ENCODE measurements at places on chromosomes 7 and 10. TPM values are rescaled to one million over a fixed set of nuclear protein-coding genes. Genes with fewer than 3 reads are reported as not detected.

Gene ACHE
- 0.20 TPM for total RNA-seq

Gene TCF7L2
- total RNA-seq = 1.8 TPM

Gene GAD2
- total RNA-seq = not detected

Gene GIMAP2
- 95.1 TPM for total RNA-seq

Gene CDHR3
- total RNA-seq = 38.2 TPM

Gene GIMAP5
- total RNA-seq = 37.4 TPM

Gene TAS2R40
- total RNA-seq = not detected

Gene SPDYE9
- total RNA-seq = not detected

Gene MMP21
- 0.59 TPM for total RNA-seq

Gene PKD1L1
- 0.17 TPM for total RNA-seq

Gene HYAL4
- not detected for total RNA-seq

Gene FAM25A
- not detected for total RNA-seq

Gene PIP
- total RNA-seq = not detected

Gene KEL
- 1.1 TPM for total RNA-seq

Gene SEMA3A
- total RNA-seq = not detected

Gene ADCY1
- total RNA-seq = not detected

Gene UNCX
- total RNA-seq = not detected

Gene ST8SIA6
- total RNA-seq = 10.8 TPM

Gene ADAM12
- total RNA-seq = 3.8 TPM

Gene NEUROG3
- total RNA-seq = not detected

Gene TAS2R38
- total RNA-seq = not detected

Gene GNGT1
- not detected for total RNA-seq

Gene SLC26A5
- not detected for total RNA-seq

Gene SDK1
- 0.47 TPM for total RNA-seq

Gene FKBP9
- not detected for total RNA-seq

Gene STAG3
- total RNA-seq = 6.2 TPM

Gene SHTN1
- 2.4 TPM for total RNA-seq

Gene SPAM1
- not detected for total RNA-seq

Gene CALML5
- not detected for total RNA-seq

Gene MACC1
- 1.0 TPM for total RNA-seq

Gene CYP2C19
- not detected for total RNA-seq

Gene STK31
- 0.44 TPM for total RNA-seq

Gene ITGA8
- not detected for total RNA-seq

Gene MOGAT3
- total RNA-seq = not detected

Gene AGAP5
- 9.8 TPM for total RNA-seq

Gene KIAA1549
- 0.10 TPM for total RNA-seq

Measured in CD4-positive, CD25-positive, alpha-beta regulatory T cell (primary cell).